Activated naive CD4-positive, alpha-beta T cell (primary cell): ENCODE measurements at places on chromosomes 6 and 20.

DNA sequence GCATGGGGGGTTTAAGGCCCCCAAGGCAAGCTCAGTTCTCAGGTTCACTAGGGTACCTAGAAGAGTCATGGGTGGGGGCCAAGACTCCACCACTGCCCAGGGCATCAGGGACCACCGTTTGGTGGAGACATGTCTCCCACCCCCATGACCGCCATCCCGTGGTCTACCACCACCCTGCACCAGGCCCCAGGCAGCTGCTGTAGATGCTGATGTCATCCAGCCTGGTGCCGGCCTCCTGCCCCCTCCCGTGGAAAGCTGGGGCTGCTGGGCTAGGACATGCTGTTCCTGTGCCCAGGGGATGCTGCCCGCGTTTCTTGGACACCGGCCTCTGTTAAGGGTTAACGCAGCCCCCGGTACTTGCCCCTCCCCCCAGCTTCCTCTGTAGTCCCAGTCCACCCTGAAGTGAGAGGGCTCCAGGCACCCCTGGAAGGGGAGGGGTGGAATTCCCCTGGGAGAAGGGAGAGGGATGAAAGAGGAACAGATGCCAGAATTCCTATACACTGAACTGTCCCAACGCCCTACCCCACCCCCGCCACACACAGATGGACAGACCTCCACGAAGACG lies 587 bp downstream of the IP6K3 start:
- DNase-seq: no peak

GRCh38 chr6:24219670-24220069 lies 93.7 kb downstream of the NRSN1 start:
- no peak for DNase-seq

GRCh38 chr6:137845460-137845859 lies 21.6 kb upstream of the TNFAIP3 start:
- no peak for DNase-seq

DNA sequence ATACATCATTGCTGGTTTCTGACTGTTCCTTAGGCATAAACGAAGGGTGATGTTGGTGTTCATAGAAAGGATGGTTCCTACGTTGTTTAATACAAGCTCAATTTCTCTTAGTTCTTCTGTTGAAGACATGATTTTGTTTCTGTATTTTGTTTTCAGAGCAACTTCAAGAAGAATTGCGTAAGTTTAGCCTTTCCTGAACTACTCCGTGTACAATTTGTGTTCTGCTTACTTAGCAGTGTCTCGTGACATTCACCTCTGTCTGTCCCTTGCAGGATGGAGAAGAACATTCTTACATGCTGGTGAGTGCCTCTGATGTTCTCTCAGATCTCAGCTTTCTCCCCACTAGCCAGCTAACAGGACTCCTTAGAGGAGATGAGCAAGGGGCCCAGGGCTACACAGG lies 7.6 kb downstream of the BTN2A2 start:
- no peak for DNase-seq

GRCh38 chr20:61559706-61560315 lies 307.8 kb downstream of the CDH4 start:
- no peak for DNase-seq

GRCh38 chr6:26156850-26157250 lies 69.6 kb downstream of the HFE start:
- DNase-seq: no peak

GRCh38 chr6:32436995-32437836 lies 2.5 kb upstream of the HLA-DRA start:
- no peak for DNase-seq

DNA sequence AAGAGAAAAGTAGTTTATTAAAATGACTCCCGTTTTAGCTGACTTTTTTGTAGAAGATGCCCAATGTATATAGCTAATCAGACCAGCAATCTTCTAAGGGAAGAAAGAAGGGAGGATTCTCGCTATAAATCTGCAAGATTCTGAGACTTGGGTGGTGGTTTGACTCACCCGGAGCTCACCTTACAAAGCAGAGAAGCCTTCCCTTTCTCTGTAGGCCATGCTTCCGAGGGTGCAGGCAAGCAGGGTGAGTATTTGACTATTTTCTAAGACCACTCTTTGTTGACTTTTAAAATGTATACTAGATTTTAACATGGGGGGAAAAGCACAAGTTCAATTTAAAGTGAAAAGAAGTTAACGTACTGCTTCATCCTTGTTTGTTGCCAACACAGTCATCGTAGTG lies 2.7 kb downstream of the OLIG3 start:
- DNase-seq: no peak

GRCh38 chr20:17803765-17804164 lies 104.0 kb downstream of the BANF2 start:
- DNase-seq: no peak

- DNase-seq: no peak
Measured at GRCh38 chr6:156905801-156906200, 128.6 kb downstream of the ARID1B start.

GRCh38 chr20:38714308-38714707 lies 10.0 kb upstream of the SLC32A1 start:
- no peak for DNase-seq

DNA sequence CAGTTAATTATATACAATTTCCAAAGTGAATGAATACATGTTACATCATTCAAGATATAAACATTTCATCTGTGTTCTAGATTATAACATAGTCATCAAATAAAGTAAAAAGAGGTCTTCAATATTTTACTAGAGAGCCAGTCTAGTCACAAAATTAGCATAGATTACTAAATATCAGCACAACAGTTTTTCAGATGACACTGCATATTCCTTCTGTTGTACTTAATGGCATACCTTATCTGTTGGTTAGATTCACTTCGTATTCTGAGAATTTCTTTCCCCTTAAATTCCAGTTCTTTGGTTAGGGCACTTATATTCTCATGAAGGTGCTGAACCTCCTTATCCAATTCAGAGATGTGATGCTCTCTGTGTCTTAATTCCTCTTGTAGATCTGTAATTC lies 39.8 kb upstream of the MCM9 start:
- DNase-seq: no peak

- DNase-seq: no peak
Measured at GRCh38 chr6:2998998-2999617, 586 bp upstream of the NQO2 start.

DNA sequence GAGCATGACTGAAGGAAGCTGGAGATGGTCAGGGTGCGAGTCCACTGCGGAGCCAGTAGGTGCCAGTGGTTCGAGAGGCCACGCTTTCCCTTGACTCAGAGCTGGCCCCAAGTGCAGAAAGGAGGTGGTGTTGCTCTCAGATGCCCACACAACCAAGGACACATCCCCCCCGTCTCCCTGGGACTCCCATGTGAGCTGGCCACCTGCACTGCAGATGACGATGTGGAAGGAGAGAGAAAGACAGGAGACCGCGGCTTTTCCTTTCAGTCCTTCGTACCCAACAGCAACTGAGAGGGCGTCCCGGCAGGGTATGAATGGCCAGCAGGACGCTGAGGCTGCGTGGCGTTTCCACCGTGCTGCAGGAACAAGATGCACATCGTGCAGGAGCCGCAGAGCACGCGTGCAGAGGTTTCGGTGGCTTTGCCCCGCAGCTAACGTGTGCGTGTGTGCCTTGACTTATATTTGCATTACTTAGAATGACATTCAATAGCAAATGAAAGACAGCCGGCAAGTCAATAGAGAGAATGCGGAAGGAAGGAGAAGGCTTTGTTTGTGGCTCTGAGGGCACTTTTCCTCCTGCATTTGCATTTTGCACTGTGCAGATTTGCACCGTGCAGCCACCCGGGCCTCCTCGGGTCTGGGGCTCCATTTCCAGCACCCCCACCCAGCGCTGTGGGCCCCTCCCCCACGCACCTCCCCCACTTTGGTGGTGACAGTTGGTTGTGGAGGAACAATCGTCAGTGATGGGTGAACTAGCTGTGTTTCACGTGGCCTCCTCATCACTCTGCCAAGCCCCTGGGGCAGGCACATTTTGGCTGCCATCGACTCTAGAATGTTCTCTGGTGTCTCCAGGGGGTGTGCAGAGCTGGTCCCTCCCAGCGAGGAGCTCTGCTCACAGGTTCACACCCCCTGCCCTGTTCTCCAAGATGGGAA lies 26.4 kb upstream of the BHLHE23 start:
- DNase-seq: no peak

DNA sequence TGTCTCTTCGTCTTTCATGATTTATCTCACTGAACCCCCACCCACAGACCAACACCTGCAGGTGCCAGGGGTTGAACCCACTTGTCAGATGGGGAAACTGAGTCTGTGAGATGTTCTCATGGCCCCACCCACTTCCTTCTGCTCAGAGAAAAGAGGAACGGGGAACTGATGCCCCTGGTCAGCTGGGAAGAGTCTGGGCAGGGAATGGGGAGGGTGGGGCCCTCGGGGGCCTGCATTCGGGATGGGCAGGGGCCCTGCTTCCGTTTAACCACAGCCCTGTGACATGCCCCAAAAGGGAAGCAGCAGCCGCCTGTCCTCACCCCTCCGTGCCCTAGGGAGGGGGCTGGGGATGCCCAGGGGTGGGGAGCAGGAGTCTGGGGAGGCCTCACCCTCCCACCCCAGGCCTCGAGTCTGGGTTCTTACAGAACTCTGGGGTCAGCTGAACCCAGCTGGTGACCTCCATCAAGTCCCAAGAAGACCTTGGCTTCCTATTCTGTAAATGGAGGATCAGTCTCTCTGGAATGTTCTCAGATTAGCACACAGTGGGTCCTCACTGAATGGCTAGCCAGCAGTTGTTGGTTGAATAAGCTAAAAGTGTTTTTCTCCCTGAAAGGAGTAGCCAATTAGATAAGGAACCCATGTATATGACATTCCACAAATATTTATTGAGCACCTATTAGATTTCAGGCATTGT lies 81.5 kb downstream of the CEBPB start:
- no peak for DNase-seq

DNA sequence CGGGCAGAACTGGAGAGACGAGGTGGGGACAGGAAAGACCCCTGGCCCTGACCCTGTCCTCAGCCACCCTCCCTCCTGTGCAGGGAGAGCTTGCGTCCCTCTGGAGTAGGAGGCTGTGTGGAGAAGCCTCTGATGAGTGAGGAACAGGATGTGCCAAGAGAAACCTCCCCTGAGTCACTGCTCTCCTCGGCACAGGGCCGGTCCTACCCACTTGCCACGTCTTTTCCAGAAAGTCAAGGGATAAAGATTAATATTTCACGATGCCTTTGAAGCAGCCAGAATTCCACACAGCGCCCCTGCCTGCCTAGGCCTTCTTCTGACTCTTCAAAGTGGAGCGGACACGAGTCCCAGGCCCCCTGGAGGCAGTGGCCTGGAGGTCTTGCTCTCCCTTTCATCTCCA lies 34.9 kb upstream of the THBS2 start:
- no peak for DNase-seq

GRCh38 chr6:14380901-14381828 lies 263.6 kb downstream of the CD83 start:
- no peak for DNase-seq

DNA sequence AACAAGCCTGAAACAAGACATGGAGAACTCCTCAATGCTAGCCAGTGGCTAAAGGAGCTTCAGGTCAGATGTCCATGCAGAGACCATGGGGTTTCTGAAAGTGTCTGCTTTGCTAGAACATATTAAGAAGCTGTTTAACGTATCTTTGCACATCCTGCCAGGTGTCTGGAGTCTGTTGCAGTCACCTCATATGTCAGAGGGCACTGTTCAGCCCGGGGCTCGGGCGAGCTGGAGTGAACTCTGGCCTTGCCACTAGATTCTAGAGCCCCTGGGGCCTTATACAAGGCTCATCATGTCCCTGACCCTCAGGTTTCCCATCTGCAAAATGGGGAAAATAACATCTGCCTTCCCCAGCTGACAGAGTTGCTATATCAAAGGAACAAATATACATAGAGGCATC lies 59.0 kb downstream of the PRDM1 start:
- no peak for DNase-seq

DNA sequence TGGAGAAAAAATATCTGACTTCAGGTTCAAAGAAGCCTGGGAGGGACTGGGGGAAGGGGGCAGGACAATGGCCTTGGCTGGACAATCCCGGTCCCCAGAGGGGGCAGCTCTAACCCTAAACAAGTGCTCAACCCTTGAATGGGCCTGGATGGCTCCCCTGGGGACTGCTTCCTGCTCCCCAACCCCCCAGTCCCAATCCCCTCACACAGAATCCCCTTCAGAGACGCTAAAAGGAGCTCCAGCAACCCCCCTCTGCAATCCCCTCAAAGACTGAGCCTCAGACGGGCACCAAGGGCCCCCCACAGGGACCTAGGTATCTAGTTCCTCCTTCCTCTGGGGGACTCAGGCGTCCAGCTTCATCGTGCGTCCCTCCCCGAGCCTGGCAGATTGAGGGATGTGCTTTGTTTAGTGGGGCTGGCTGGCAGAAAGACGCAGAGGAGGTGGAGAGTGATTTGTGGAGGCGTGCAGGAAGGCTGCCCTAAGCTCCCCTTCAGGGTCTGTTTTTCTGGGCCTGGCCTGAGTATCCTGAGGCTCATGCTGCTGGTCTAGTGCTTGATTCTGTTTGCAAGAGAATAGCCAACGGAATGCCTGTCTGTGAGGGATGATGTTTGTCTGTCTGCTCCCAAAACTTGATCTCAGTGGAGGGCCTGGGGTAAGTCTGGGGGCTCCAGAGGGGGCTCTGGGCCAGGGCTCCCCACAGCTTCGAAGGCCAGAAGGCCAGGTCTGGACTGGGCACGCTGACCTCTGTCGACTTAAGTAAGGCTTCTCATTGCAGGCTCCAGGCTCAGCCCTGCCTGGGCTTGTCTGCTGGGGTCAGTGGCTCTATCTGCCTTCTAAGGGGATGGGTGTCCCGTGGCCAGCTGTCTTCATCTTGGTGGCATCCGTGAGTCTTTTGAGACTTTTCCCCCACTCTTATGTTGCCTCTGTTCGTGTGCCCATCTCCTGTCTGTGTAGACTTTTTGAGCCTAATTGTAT lies 1.7 kb upstream of the POU5F1 start:
- no peak for DNase-seq

- no peak for DNase-seq
Measured at GRCh38 chr6:146056506-146056905, 27.6 kb downstream of the GRM1 start.

DNA sequence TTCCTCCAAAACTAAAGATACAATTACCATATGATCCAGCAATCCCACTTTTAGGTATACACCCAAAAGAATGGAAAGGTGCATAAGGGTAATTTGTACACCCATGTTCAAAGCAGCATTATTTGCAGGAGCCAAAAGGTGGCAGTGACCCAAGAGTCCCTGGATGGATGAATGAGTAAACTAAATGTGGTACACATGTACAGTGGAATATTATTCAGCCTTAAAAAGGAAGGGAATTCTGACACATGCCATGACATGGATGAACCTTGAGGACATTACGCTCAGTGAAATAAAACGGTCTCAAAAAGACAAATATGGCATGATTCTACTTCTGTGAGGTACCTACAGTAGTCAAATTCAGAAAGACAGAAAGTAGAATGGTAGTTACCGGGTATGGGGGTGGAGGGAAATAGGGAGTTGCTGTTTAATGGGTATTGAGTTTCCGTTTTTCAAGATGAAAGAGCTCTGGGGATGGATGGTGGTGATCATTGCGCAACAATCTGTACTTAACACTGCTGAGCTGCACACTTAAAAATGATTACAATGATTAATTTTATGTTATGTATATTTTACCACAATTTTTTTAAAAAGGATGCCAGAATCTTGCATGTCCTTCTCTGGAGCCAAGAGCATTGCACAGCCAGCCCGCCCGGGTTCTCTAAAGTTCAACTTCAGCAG lies 518.9 kb upstream of the JARID2 start:
- DNase-seq: no peak

GRCh38 chr6:11012976-11013720 lies 31.0 kb downstream of the ELOVL2 start:
- DNase-seq: no peak
